NCI-H1417 treated with DMSO at 0.1 percent for 48 hours (cell line): ENCODE measurements at places on chromosomes 3 and 15.

GRCh38 chr15:59722476-59722875 is 33.4 kb upstream of the BNIP2 start:
- DNase-seq = no peak

DNA sequence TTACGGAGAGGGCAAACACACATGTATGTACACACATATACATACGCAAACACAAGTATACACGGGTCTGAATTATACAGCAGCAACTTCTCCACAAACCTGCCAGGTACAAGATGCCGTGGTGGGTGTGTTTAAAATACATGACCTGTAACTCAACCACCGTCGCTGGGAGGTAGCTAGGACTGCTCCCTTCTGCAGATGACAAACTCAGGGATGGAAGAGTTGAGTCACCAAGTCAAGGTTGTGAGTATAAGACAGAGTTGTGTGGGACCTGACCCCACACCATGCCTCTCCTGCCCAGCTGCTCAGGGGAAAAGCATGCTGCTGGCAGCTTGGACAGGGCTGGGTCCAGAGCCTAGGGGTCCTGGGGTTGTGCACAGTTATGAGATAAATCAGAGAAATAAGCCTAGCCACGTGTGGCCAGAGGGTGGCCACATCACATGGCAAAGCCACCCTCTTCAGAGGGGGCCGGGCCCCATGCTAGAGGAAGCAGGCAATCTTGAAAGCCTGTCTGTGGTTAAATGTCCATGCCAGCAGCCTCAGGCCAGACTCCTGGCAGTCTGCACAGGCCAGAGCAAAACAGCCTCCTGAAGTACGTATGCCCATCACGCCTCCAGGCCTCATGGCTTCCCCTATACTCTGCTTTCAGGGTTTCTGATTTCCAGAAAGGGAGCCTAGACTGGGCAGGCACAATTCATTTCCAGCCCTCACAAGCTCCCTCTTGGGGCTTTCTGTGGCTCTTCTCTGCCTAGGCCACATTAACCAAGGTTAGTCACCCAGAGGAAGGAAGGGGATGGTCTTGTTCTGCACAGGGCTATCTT is 107.7 kb upstream of the RPL32 start:
- DNase-seq = no peak

DNA sequence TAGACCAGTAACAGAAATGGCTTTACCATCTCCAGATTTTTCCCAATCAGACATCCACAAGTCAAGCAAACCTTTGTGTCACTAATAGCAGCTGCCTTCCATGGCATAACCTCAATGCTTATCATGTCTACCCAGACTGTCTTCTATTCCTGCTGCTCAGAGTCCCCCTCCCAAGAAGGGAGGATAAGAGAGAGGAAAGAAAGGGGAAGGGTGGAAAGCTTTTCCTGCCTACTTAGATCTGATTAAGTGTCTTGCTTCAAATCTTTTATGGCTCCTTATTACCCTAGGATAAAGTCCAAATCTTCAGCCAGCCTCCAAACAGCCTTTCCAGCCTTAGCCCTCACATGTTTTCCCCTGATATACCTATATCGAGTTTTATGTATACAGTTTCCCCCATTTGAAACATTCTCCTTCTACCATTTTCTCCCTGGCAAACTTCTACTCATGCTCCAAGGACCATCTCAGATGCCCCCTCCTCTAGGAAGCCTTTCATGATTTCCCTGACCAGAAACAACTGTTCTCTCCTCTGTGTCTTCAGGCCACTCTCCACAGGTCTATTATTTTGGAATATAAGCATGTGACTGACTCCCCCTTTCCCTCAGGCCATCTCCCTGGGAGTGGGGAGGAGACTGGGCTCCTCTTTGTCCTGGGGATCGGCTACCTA is 7.9 kb upstream of the SSUH2 start:
- DNase-seq = no peak

DNA sequence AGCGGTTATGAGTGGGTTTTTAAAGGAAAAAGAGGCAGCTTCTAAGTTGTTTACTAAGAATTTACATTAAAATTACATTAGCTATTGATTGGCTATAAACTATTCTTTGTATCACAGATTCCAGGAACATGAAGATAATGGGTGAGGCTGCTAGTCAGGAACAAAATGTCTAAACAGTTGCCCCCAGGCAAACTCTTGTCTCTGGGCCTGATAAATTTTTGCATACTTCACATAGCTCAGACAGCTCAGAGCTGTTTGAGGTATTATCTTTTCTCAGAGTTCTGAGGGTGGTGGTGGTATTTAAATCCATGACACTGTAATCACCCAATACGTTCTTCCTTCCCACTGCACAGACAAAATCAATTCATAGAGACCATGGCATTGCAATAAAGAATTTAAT is 2.1 kb upstream of the HACD2 start:
- DNase-seq = no peak

DNA sequence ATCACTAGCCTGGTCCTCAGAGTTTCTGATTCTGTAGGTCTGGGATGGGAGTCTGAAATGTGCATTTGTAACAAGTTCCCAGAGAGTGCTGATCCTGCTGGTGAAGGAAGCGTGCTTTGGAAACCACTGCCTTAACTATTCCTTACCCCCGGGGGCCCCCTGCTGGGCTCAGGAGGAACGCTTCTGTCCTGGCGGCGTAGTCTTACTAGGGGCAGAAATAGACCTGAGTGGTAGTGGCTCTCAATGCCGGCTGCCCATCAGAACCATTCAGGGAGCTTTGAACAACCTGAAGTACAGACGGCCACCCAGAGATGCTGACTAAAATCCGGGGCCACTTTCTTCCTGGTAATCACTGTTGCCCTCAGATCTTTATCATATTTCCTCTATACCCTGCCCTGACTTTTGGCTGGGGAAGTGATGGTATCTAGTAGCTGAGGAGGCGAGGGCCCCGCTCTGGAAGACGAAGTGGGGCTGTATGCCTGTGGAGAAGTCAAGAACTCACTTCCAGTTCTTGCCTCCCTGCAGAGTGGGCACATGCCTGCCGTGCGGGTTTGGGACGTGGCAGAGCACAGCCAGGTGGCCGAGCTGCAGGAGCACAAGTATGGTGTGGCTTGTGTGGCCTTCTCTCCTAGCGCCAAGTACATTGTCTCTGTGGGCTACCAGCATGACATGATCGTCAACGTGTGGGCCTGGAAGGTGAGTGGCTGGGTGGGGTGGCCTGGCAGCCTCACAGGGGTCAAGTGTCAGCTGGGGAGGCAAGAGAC is 16.3 kb upstream of the JMJD7 start:
- DNase-seq = no peak

DNA sequence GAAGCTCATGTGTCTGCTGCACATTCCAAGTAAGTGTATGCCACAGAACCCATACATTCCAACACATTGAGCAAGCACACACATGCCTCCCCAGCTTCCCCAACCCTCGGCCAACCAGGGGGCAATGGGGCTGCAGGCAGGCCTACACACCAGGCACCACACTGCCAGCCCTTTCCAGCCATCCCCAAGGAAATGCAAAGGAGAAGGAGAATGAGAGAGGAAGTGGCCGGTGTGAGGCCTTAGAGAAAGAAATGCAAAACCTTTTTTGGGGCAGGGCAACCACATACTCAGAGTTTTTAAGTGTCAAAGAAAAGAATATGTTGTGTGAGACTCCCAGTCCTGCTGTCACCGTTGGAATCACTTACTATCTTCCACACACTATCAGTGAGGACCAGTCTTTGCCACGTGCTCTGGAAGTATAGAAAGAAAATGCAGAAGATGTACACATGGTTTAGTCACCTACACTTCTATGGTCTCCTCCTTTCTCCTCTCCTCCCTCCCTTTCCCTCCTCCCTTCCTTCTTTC is 11.1 kb downstream of the IGF2BP2 start:
- no peak for DNase-seq

GRCh38 chr15:73454096-73454495 is 11.1 kb downstream of the REC114 start:
- no peak for DNase-seq
